NCI-H1048 (cell line): ENCODE measurements at places on chromosomes 6 and 20.

- DNase-seq: peak; percentile 33
These were observed at the start of gene FOXC1 for GRCh38 chr6:1609648-1610496. Gene FOXC1 (plus strand): TSS chr6:1609915. CDS start chr6:1610446, 531 bp downstream.

DNA sequence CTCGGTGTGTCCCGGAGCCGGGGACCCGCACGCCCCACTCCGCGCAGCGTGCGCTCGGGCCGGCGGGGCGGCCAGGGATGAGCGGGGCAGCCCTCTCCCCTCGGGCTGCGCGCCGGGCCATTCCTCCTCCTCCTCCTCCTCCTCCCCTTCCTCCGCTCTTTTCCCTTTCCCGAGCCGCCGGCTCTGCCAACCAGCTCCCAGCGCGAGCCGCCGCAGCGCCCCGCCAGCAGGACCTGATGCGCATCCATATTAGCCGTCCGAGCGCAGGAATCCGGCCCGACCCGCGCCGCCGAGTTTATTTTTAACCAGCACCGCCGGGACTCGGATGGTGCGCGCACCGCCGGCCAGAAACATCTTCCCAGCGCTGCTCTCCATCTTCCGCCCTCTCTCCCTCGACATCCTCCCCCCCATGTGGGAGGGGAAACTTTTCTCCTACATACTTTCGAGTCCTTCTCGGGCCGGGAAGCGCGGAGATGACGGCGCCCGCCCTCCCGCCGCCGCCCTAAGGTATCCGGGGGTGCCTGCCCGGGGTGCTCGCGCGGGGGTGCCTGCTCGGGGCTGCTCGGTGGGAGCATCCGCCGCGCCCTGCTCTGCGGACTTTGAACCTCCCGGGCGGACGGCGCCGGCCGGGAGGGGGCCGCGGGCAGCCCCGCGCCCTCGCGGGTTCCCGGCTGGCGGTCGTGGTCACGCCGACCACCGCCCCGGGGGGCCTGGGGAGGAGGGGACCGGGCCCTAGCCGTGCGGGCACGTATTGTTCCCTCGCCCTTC, 619 bp downstream of the RREB1 start:
- no peak for DNase-seq

DNA sequence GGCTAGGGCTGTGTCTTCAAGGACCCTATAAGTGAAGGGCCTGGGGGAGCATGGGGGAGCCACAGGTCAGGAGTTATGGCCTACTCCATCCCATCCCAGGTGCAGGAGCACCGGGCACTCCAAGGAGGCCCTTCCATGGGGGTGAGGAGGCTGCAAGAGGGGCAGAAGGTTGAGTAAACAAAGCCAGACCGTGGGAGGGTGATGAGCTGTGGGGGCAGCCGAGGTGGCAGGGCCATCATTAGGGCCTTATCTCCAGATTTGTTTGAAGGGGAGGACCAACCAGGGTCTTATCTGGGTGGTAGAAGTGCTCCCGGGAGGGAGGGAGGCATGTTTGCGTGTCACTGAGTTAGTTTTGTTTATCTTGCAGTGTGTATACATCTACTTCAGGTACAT, 2.1 kb upstream of the FAM83C start:
- no peak for DNase-seq

DNA sequence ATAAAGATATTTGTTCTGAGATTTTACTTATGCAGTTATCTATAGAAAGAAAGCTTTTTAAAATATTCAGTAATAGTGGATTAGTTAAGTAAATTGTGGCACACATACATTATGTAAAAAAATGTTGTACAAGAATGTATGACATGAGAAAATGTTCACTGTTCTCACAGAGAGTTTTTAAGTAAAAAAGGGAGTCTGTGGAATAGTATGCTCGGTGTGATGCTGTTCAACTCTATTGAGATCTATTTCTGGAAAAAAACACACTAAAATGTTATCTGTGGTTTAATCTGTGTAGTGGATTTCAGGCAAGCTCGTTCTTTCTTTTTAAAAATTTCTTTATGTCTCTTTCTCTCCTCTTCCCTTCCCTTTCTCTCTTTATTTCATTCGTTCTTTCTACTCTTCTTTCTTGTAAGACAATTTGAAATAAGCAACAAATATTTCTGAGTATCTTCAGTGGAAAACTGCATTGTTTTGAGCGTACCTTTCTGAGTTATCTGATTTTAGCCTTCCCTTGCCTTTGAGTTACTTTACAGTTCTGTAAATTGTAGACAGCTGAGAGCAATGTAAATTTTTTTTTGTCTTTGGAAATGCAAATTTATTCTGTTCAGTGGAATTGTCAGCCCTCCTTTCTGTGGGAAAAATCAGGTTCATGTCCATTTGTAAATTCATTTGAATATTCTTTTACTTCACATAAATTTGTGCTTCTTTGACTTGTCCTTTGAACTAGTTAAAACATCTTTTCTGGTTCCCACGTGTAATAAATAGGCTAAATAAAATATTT, 229.0 kb upstream of the NOX3 start:
- no peak for DNase-seq

- DNase-seq: no peak
These were observed 37.1 kb upstream of the PROKR2 start for GRCh38 chr20:5353624-5354496.

DNA sequence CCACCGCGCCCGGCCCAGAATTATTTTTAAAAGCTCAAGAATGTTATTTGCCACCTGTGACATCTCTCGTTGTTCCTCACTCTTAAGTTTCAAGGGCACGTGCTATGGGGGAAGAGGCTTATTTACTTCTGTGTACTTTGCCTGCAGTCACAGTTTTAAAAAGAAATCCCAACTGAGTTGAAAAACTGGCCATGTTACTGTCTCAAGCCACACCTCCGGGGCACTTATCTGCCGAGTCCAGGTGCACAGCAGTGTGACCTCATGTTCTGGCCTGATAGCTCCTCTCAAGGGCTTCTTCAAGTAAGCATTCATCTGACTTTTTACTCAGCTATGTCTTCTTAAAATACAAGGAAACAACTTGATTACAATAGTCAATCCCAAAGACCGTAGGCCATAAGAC, 34.5 kb downstream of the SHLD1 start:
- DNase-seq: no peak

DNA sequence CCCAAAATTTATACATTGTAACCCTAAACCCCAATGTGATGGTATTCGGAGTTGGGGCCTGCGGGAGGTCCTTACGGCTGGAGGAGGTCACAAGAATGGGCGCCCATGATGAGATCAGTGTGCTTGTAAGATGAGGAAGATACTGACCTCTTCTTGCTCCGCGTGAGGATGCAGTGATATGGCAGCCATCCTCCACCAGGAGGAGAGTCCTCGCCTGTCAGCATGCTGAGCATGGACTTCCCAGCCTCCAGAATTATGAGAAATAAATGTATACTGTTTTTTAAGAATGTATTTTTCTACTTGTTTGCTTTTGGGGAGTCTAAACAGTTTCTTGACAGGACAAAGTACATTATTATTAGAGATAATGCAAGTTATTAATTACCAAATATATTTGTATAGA, 8.7 kb upstream of the SYNDIG1 start:
- no peak for DNase-seq

GRCh38 chr6:34559651-34560365, 3.7 kb upstream of the SPDEF start:
- DNase-seq: no peak

- no peak for DNase-seq
These were observed 20.1 kb downstream of the ZC2HC1B start for GRCh38 chr6:143884216-143884900.
